ENCODE measurements at places on chromosomes 7 and 10.

- DNase-seq = no peak
Observed at GRCh38 chr10:110695539-110695886, 51.4 kb downstream of the RBM20 start.

DNA sequence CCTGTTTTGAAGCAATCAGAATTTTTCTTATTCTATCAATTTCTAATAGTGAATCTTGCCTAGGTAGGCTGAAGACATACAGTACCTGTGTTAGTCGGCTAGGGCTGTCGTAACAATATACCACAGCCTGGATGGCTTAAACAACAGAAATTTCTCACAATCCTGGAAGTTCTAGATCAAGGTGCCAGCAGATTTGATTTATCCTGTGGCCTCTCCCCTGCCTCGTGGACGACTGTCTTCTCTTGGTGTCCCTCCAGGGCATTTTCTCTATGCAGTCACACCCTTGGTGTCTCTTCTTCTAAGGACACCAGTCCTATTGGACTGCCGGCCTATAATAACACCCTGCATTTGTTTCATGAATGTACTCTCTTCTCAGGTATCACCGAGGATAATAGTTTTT is 1.8 kb upstream of the RSU1 start:
- no peak for DNase-seq

DNA sequence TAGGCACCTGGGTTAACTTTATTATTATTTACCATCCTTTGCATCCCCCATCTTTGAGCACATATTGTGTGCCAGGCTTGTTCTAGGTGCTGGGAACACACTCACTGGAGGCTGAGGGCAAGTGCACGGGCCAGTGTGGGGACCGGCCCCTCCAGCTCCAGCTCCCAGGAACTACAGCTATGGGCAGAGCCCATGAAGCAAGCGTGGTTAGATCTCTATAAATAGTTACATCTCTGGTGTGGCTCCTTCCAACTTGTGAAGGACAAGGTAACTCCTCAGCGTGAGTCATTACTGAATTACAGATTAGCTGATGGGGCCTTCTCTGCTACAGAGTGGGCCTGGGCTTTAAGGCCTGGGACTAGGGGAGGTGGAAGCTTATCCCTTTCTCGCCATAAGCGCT is 583.5 kb downstream of the SDK1 start:
- DNase-seq = no peak

GRCh38 chr7:35734001-35734483 is 39.1 kb upstream of the HERPUD2 start:
- DNase-seq = no peak

- DNase-seq = peak; percentile 36
Observed at GRCh38 chr10:44913350-44914081, 2.4 kb downstream of the TMEM72 start.

DNA sequence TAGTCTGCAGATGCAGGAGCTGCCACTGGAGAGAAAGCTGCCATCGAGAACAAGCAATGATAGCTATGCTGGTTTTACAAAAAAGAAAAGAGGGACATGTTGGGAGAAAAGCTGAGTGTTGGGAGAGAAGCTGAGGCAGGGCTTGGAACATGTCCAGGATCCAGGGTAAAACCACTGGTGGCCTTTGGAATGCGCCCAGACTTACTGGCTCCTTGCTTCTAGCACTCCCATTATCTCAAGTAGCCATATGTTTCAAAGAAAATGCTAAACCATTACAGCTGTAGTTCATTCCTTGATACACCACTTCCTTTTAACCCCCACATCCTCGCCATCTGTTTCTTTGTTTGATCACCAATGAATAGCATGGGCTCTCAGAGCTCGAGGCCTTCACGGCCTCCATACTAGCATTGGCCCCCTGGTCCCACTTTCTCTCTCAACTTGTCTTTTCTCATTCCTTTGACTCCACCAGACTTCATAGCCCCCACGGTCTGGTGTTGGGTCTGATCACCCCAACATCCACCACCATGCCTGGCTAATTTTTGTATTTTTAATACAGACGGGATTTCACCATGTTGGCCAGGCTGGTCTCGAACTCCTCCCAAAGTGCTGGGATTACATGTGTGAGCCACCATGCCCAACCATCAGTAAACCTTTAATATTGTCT is 23.8 kb upstream of the PLAC9 start:
- DNase-seq = no peak

DNA sequence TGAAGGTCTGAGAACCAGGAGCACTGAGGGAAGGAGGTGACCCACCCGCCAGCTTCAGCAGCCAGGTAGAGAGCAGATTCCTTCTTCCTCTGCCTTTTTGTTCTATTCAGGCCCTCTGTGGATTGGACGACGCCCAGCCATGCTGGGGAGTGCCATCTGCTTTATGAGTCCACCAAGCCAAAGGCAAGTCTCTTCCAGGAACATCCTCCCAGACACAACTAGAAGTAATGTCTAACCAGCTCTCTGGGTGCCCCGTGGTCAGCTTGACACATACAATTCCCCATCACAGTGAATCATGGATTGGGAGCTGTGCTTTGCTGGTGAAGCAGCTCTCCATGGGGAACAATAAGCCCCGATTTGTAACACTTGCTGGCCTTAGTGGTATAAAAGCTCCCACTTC is 125.2 kb downstream of the CCDC3 start:
- no peak for DNase-seq

DNA sequence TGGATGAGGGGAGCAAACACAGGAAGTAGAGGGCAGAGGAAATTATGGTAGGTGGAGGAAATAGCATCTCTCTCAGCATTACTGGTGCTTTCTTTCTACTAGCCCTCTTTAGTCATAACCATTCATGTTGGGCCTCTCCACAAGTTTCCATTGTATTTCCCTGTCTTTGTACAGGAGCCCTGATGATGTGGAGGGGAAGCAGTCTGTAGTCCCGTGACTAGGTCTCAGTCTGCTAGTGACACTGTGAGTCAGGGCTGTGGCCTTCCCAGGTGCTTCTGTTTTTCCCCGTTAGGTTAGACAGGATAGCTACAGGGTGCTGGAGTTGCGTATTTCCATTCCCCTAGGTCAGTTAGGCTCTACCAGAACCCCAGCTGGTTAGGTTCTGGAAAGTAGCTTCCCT is 82.9 kb upstream of the NAMPT start:
- no peak for DNase-seq

DNA sequence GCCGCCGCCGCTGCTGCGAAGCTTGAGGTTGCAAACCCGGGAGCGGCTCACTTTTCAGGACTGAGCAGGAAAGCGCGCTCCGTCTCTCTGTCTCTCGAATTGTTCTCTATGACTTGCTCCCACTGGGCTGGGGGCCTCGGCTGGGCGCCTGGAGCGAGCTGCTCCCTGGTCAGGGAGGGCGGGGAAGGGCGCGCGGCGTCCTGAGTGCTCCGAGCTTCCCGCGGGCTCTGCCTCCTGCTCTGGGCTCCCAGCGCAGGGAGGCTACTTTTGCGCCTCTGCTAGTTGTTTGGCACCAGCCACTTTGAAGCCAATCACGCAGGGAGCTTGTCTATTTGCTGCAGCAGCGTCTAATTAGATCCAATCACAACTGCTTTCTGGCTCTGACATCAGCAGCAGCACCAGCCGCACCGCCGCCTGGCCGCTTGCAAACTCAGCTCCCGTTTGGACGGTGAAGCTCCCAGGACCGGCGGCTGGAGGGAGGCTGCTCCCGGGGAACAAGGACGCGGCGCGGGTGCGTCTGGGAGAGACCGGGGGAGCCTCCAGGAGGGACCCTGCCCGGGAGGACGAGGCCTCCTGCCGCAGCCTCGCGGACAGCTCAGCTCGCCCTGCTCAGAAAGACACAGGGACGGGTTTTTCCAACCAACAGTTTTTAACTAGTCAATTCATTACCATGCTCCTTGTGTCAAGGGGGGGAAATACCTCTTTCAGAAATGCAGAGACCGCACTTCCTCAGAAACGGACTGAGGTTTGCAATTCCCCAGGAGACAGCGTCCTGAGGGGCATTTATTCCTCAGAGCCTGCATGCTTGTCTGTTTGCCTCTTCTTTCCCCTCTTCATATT is at the start of gene ADARB2:
Gene ADARB2 (minus strand): TSS at position 304 of the 840 bp plus-strand sequence.
- DNase-seq = peak; percentile 44

GRCh38 chr10:31607481-31607880 is 288.5 kb downstream of the ZEB1 start:
- DNase-seq = no peak

DNA sequence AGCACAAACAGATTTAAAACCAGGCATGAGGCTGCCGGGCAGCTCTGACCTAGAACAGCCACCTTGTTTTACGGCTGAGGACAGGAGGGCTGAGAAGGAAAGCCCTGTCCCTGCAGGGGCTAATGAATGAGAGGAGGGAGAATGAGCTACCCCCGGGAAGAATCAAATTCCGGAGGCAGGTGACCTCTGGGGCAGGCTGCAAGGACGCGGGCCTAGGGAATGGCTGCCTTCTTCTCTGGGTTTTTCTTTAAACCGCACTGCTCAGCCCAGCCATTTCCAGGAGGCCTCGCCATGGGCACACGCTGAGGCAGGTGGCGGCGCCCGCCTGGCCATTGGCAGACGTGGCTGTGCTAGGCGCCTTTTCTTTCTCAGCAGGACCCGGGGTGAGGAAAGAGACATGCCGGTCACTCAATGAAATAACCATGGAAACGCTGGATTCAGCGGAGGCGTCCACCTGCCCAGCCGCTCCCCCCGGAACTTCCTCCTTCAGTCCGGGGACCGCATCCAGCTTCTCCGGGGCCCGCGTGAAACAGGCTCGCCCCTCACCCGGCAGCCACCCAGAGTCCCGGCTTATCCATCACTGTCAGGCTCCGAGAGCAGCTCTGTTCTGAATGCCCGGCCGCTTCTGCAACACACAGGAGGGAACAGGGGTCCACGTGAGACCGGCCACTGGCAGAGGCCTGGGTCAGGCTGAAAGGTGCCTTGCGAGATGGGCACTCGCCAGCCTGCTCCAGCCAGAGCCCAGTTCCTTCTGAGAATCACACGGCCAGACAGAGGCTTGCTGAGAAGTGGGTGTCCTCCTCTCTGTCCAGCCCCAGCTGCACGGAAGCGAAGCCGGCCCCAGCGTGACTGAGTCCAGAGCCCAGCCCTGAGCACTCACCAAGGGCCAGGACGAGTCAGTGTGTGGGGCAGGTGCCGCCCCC is 82.1 kb downstream of the PDGFA start:
- DNase-seq = no peak

DNA sequence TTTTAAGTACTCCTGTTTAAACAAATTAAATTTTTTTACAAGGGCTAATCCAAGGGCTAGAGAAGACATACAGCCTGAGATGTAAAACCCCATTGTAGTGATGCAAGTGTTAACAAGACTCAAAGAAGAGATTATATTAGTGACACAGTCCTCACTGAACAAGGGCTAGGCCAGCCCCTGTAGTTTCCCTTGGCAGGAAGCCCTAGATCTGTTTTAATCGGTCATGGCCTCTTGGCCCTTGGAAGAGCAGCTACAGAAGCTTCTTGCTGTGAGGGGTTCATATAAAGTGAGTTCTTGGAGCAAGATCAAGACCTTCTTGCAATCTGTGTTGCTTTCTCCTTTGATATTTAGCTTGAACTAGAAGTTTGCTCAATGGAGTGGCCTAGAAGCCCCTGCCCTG is 1339.4 kb downstream of the XPNPEP1 start:
- no peak for DNase-seq

DNA sequence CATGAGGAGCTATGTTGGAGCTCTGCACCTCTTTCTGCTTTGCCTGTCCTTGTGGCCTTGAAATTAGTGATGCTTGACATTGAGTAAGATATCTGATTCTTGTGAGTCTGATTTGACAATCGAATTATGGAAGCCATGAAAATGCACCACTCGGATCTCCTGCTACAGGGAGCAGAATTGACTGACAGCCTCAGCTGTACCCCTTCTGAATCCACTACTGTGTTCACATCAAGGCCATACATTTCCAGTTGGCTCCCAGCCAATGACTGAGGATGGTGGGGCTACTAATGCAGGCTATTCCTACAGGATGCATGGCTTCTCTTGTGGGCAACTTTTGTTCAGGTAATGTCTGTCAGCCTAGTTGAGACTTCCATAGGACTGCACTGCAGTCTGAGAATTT is 321.9 kb downstream of the REEP3 start:
- no peak for DNase-seq

DNA sequence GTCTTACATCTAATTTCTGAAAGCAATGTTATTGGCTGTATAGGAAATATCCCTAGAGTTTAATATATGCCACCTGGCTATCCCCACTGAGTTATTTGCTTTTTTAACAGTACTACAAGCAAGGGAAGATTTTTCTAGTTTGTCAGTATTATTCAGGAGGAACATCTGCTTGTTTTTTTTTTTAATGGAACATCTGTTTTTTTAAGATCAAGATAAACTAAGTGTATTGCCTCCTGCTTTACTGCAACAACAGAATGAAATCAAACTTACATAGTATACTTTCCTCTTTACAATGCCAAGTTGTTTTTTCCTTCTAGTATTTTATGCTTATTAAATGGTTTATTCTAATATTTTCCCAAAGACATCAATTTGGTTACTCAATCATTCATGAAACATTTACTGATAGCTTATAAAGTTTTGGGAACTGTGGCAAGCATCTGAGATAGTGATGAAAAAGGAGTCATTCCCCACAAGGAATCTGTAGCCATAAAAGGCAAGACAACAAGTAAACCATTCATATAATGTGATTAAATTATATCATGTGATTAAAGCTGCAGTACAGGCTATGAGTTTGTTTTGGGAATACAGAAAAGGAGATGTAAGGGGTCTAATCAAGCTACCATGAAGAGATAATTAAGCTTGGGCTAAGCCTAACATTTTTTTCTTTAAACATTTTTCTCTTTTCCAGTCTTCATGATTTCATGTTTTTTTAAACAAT is 17.4 kb downstream of the MTPN start:
- peak; percentile 15 for DNase-seq

GRCh38 chr10:24642921-24643678 is 80.6 kb downstream of the ARHGAP21 start:
- DNase-seq = peak; percentile 83

GRCh38 chr10:122182308-122182707 is 88.8 kb upstream of the BTBD16 start:
- no peak for DNase-seq
